ENCODE measurements at places on chromosomes 6 and 20.

- no peak for DNase-seq
Observed at GRCh38 chr20:5220321-5221060, 93.7 kb downstream of the CDS2 start.

- DNase-seq: no peak
Observed at GRCh38 chr20:47075263-47075662, 180.6 kb downstream of the EYA2 start.

- no peak for DNase-seq
Observed at GRCh38 chr20:51087266-51087665, 64.4 kb upstream of the KCNG1 start.

- no peak for DNase-seq
Observed at GRCh38 chr6:85041376-85041775, 277.0 kb upstream of the TBX18 start.

GRCh38 chr20:4370851-4371250, 350.9 kb upstream of the PRND start:
- no peak for DNase-seq

- no peak for DNase-seq
Observed at GRCh38 chr6:70586114-70586513, 19.4 kb downstream of the SDHAF4 start.

DNA sequence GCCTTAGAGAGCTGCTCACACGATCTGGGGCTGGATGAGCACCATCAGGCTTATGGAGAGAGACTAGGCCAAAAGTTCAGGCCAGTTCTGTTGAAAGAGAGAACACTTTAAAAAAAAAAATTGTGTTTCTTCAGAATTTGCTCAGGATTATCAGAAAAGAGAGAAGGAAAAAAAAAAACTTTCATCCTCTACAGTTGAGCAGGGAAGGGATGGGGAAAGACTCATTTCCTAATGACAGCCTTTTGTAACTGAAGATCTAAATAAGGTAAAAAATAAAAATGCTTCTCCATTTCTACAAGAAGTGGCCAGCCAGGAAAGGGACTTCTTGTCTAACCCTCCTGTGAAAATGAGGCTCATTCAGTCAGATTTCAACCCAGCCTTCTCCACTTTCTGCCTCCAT, 134.8 kb downstream of the LY86 start:
- DNase-seq: no peak

GRCh38 chr6:2743280-2744208, 7.2 kb downstream of the MYLK4 start:
- DNase-seq: no peak

DNA sequence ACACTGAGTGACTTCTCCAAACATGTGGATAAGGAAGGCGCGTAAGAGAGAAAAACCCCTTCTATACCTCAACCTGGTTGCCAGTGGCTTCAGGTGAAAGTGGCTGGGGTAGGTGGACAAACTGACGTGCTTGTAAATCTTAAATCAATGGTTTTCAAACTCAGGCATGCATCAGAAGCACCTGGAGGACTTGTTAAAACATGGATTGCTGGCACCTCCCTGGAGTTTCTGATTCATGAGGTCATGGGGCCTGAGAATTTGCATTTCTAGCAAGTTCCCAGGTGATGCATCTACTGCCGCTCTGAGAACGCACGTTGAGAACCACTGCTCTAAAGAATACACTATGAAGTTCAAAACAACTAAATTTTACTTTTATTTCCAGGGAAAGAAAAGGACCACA, 31.9 kb upstream of the TAB2 start:
- no peak for DNase-seq

- no peak for DNase-seq
Observed at GRCh38 chr20:42350521-42350920, 732.3 kb upstream of the CHD6 start.

GRCh38 chr6:143973097-143973966, 34.7 kb downstream of the PLAGL1 start:
- no peak for DNase-seq

GRCh38 chr6:155544677-155545076, 89.0 kb upstream of the NOX3 start:
- no peak for DNase-seq

DNA sequence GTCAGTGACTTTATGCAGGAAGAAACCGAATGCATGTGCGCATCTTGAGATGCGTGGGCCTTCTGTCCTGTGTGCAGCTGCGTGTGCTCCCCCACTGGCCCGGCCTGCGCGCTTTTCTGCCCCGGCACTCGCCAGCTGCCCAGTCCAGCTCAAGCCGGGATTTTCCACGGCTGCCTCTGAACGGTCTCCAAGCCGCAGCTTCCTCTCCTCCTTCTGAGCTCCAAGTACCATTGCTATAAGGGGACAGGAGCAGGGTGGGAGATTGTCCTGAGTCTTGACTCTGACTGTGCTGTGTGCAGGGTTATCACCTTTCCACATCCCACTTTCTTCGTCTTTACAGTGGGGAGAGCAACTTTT, 302.8 kb downstream of the THBS2 start:
- no peak for DNase-seq

GRCh38 chr6:134864558-134864957, 85.3 kb downstream of the ALDH8A1 start:
- no peak for DNase-seq

- DNase-seq: no peak
Observed at GRCh38 chr20:7629880-7630279, 310.4 kb downstream of the HAO1 start.

DNA sequence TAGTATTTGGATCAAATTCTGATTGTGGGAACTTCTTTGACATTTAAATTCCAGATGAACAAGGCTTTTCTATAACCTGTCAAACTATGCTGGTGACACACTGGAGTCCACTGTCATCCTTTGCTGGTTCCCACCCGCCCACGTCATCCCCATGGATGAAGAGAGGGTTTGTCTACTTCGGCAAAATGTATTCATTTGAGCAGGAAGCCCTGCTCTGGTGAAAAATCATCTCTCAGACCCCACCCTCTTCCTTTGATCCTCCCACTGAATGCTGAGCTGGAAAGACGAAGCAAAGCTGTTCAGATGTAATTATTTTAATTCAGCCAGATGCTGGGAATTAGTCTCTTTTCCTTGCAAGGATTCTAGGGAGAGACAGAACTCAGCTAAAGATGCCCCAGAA, 50.5 kb downstream of the CPNE5 start:
- DNase-seq: no peak

DNA sequence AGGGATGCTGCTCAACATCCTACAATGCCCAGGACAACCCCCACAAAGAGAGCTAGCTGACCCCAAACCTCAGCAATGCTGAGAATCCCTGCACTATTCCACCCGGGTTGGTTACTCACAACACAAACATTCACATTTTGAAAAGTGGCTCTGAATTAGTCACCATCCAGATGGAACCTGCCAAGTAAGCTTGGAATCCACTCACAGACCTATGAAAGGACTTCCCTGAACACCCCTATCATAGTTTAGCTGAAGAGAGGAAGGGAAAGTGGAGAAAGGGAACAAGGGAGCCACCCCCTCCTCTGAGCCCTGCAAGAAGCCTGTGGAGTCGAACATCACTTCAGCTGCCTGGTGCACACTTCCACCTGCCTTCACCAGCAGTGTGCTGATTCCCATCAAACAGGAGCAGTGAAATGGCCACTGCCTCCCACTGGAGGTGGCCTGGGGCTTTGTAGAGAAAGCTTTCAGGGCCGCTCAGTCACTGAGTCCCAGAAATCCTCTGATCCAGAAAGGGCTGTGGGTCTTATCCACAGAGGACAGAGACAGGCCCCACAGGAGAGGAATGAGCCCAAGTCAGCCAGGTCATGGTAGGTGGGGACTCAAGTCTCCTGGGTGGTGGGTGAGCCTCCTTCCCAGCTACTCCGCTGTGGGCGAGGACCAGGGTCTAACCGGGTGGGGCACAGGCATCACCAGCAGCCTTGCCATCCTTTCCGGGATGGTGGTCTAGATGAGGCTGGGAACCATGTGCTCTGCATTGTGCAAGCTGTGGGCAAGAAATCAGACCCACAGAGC, 203.7 kb downstream of the SYNDIG1 start:
- no peak for DNase-seq

DNA sequence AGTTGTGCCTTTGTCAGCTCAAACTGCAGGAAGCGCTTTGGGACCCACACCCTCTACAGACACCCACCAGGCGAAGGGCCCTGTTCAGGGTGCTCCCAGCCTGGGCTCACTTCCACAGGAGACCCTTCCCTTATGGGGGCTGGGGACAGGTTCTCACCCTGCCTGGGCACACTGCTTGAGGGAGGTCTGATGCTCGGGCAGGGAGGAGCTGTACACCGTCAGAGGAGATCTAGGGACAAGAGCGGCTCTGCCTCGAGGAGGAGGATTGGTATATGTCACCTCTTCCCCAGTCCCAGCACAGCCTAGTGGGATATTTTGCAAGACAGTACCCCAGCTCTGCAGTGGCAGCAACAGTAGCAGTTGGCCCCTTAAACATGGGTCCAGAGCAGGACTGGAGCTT, 26.9 kb downstream of the GJA10 start:
- DNase-seq: no peak

GRCh38 chr20:34420146-34420545, 57.1 kb downstream of the ITCH start:
- no peak for DNase-seq

- no peak for DNase-seq
Observed at GRCh38 chr20:56469077-56469449, 636 bp downstream of the RTF2 start.

- peak; percentile 16 for DNase-seq
Observed at GRCh38 chr6:34810936-34811632, 19.2 kb downstream of the BLTP3A start.

GRCh38 chr20:5470458-5470857, 153.7 kb upstream of the PROKR2 start:
- DNase-seq: no peak

- no peak for DNase-seq
Observed at GRCh38 chr6:21748343-21749056, 154.9 kb downstream of the SOX4 start.

DNA sequence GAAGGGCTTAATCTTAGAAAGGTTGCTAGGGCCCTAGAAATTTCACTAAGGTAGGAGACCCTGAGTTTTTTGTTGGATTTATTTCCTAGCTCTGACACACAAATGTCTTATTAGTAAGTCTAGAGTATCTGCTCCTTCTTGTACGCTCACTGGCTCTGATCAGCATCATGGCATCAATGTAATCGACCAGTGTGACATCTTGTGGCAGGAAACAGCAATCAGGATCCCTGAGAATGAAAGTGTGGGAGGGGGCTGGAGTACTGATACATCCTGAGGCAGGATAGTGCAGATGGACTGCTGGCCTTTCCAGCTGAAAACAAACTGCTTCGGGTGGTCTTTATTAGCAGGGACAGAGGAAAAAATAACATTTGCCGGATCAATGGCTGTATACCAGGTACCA, 10.0 kb upstream of the CST7 start:
- DNase-seq: no peak

- no peak for DNase-seq
Observed at GRCh38 chr6:43869079-43869710, 99.2 kb downstream of the VEGFA start.

DNA sequence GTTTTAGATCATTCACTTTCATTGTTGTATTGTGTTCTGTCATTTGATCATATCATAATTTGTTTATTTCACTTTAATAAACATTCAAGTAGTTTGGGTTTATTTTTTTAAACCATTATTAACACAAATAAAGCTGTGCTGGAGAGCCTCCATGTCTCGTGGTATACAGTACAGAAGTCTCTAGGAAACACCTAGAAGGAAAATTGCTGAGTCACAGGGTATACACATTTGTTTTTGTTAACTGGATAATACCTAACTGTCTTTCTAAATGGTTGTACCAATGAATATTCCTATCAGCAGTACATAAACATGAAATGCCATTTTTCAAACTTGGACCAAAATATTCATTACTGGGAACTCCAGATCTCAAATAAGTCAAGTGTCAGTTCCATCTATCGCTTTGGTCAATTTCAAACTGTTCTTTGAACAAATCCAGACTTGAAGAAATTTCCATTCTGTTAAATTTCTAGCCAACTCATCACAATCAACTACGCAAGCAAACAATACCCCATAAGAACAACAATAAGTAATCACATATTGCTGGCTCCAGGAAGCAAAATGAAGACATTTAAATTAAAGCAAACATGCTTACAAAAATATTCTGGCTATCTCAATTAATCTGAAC, 138.1 kb downstream of the ATXN1 start:
- DNase-seq: no peak

GRCh38 chr6:39357998-39358686, 35.6 kb upstream of the KCNK16 start:
- no peak for DNase-seq

DNA sequence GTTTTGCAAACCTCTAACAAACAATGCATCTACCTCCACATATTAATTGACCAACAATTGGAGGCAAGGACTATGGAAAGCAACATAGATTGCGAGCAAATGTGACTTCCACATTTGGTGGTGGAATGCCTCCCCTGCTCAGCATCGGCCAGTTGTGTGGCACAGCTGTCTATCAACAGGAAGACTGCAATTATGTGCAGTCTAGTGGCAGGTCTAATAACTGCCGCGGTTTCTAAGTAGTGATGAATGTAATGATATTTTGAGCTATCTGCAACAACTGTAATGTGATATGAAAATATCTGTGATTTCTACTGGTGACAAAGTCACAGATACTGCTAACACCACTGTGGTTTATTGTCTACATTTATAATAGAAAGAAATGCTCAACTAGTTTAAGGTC, 56.8 kb downstream of the NCR2 start:
- no peak for DNase-seq

- DNase-seq: no peak
Observed at GRCh38 chr6:6885521-6886170, 222.1 kb upstream of the RREB1 start.

DNA sequence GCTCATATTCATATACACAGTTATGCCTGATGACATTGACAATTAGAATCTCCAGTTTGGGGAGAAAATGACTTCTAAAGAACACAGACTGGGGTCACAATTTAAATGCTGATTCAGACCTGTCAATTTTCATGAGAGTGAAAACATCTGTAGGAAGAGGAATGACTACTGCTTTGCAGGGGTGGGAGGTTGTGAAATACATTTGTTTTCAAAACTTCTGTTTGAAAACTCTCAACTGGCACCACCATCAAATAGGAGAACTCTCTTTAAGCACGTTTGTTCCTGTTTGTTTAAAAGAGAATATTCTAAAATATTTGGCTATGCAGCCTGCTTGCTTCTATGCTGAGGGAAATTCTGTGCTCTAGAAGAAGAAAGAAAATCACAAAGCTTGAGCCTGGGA, 50.8 kb upstream of the ADGRF5 start:
- no peak for DNase-seq

DNA sequence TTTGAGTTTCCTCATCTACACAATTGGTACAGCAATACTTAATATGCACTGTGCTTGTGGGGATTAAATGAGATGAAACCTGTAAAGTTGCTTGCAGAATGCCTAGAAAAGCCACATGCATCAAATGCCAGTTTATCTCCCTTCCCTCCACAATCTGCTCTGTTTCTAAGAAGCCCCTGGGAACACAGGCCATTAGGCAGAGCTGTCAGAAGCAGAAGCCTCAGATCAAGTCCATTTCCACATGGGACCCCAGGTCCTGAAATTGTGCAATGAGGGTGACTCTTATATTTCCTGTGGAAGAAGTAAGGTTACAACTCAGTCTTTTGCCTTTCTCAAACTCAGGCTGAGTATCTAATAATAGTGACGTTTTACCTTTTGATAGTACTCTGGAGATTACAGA, 737.4 kb downstream of the KIF16B start:
- no peak for DNase-seq

Data from activated naive CD4-positive, alpha-beta T cell treated with Interleukin-2 at 50 U/mL for 16 hours (primary cell).